ENCODE measurements at places on chromosomes 3 and 15.

- DNase-seq = no peak
Measured at GRCh38 chr3:41874022-41874421, 87.9 kb downstream of the ULK4 start.

- DNase-seq = no peak
Measured at GRCh38 chr3:94317017-94317416, 254.2 kb downstream of the NSUN3 start.

GRCh38 chr3:99865321-99865720 lies 47.7 kb downstream of the CMSS1 start:
- no peak for DNase-seq

DNA sequence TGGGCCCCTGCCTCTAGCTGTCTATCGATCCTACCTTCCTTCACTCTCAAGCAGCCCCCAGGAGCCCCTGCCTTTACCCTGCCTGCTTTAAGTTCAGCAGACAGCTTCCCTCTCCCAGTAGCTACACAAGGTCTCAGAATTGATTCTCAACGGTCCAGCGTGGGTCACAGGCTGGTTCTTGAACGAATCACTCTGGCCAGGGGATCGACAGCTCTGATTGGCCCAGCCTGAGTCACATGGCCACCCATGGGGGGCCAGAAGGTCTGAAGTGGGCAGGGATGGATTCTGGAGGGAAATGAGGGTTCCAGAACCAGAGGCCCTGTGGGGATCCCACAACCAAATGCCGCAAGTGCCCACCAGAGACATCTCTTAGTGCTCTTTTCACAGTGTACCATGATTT lies 23.7 kb upstream of the CCDC174 start:
- no peak for DNase-seq

- DNase-seq = no peak
Measured at GRCh38 chr3:47722859-47723258, 58.8 kb downstream of the SMARCC1 start.

- no peak for DNase-seq
Measured at GRCh38 chr3:196624067-196624790, 15.3 kb upstream of the NRROS start.

DNA sequence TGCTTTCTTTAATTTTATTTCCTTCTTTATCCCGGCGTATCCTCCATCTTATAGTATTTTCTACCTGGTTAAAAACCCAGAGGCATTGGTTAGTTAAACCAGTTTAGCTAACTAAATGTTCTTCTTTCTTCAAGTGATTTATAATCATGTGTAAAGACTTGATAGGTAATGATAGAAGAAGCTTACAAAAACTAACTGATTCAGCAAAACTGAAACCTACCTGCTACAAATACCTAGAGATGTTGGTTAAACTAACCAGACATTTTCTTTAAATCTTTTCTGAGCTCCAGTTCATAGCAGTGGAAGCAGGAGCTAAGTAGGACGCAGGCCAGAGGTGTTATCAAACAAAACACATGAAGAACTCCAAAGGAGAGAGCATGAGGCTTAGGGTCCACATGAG lies 44.8 kb downstream of the LEO1 start:
- DNase-seq = no peak

DNA sequence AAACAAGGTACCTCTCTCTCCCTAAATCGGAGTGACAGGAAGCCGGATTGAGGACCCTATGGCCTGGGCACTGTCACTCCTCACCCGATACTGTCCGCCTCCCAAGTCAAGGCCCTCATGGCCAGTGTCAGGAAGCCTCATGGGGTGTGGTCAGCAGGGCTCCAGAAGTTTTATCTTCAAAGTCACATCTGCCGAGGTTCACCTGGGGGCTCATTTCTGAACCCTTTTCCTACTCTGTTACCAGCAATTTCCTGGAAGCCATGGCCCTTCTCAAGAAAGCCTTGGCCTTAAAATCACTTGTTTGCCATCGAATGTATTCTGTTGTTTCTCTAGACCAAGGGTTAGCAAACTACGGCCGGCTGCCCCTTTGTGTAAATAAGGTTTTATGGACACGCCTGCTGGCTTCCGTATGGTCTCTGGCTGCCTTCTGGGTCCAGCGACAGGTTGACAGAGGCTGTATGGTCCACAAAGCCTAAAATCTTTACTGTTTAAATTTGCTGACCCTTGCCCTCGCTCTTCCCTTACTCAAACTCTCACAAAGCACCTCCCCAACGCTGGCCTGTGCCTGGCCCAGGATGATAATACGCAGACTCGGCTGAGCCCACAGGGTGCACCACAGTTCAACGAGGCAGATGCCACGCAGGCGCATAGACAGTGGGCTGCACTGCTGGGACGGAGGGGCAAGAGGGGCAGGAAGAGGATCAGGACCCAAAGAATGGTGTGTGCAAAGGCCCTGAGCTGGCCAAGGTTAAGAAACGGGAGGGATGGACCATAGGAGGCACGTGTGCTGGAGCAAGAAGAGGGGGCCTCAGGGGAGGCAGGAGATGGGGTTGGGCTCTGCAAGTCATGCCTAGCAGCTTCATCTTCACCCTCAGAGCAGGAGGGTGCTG lies 24.7 kb upstream of the DUSP7 start:
- DNase-seq = no peak

GRCh38 chr15:35279811-35280210 lies 194.7 kb upstream of the NANOGP8 start:
- no peak for DNase-seq

GRCh38 chr3:147518465-147518864 lies 109.3 kb downstream of the ZIC1 start:
- DNase-seq = no peak

DNA sequence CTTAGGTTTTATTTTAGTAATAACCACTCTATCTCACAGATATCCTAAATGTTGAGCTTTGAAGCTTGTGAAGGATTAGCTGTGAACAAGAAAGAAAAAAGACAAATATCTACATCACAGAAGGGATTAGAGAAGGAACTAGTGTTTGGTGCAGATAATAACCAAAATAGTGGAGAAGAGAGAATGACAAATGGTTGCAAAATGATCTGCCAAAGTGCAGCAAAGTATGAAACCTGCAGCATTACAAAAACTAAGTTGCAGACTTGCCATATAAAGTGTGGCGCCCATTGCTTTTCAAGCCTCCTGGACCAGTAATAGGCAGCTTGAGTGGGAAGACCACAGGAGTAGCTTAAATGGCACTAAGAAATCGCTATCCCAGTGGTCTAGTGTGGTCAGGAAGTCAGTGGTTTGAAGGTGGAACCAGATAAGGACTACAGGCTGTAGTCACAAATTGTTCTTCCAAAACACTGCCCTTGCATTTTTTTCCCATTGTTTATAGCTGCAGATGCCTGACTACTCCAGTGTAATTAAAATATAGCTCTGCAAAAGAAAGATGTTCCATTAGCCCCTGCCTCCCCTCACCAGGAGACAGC lies 20.7 kb downstream of the TPM1 start:
- DNase-seq = no peak

- DNase-seq = no peak
Measured at GRCh38 chr3:182981038-182981380, 671 bp upstream of the DCUN1D1 start.

DNA sequence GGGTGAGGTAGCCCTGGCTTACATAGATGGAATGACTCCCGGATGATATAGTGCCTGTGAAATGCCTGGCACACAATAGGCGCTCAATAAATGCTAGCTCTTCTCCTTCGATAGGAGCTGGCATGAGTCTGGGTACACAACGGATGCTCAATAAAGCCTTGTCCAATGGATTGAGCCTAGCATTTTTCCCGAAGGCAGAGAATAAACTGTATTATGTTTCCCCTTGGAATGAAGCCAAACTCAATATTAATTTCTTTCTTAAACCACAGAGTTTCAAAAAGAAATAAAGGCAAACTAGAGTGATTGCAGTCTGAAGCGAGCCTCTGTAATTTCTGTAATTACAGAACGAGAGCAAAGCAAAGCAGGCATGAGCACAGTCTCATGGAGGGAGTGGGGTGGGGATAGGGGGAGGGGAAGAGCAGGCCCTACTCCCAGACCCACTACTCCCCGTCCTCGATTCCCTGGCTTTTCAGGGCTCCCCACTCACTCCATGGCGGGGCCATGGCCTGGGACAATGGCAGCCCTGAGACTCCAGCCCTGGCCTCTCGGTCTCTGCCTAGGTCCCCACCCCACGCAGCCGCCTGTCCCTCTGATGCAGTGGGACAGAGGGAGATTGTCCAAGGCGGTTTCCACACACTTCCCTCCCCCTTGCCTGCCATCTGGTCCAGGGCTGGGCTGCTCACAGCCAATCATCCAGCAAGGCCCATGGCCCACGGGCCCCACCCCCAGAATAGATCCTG lies 18.0 kb downstream of the SLC6A1 start:
- no peak for DNase-seq

GRCh38 chr3:39413691-39414420 lies 7.3 kb downstream of the RPSA start:
- DNase-seq = no peak

- DNase-seq = no peak
Measured at GRCh38 chr3:18090377-18090776, 334.8 kb downstream of the SATB1 start.

GRCh38 chr3:25856902-25857518 lies 67.1 kb downstream of the OXSM start:
- DNase-seq = no peak

DNA sequence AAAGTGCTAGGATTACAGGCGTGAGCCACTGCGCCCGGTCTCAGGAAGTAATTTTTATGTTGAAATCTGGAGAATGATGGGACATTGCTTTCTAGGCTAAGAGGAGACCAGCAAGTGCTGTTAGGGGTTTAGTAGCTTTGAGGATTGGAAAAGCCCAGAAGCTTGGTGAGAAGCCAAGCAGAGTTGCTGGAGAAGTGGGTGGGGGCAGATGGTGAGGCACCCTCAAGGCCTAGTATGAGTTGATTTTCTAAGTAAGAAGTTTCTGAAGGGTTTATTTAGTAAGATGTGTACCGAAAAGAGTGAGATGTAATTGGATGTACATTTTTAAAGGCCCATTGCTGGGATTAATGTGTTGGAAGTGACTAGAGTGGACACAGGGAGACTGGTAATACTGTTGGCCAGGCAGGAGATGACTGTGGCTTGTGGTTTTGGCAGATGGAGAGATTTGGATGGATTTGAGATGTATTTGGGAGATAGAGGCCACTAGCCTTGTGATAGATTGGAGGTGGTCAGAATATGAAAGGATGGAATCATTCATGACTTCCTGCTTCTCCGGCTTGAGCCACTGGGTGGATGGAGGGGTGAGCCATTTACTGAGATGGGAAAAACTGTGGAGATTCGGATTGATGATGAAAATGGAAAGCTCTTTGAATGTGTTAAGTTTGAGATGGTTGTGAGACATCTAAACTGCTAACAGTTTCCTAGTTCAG lies 2.3 kb downstream of the LRRC28 start:
- no peak for DNase-seq

DNA sequence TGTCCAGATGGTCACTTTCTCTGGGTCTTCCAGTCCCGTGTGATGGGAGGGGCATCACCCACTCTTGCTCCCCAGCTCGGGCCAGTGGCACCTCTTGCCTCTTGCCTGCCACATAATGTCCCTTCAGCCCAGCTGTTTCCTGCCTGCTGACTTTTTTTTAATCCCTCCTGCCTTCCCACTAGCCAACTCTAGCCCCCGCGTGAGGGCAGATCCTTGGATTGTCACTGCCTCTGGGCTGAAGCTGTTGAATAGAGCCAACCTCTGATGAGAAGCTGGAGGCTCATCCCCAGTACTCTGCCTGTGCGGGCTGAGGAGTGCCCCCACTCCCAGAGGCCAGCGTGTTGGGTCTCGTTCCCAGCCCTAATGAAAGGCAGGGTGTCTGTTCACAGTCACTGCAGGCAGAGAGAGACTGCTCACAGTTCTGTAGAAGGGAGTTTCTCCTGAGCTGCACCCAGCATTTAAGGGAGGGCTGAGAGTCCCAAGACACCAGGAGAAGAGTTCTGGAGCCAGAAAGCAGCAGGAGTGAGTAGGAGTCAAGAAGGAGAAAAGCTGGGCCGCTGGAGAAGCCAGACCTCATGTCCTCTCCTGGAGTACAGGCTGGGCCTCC lies 30.1 kb upstream of the TIMP4 start:
- no peak for DNase-seq

DNA sequence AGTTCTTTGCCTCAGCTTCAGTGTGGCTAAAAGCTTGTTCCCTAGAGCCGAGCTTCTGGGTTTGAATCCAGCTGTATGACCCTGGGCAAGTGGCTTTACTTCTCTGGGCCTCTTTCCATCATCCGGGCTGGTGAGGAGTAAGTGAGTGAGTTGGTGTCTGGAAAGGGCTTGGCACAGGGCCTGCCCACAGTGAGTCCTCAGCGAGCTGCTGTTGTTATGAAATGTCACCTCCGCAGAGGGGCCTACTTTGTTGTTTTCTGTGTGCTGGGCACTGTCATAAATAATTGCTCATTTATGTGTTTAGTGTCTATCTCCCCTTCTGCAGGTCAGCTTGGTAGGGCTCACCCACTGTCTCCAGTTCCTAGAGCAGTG lies 31.7 kb downstream of the SLC6A6 start:
- no peak for DNase-seq

- DNase-seq = no peak
Measured at GRCh38 chr3:15645740-15646501, 44.4 kb downstream of the BTD start.

GRCh38 chr3:195260280-195260905 lies 10.6 kb downstream of the XXYLT1 start:
- DNase-seq = no peak

GRCh38 chr3:159418571-159419526 lies 569.8 kb upstream of the IL12A start:
- DNase-seq = no peak

GRCh38 chr3:58899953-58900298 lies 149.9 kb downstream of the CFAP20DC start:
- no peak for DNase-seq

- no peak for DNase-seq
Measured at GRCh38 chr15:42577514-42578031, 2.2 kb downstream of the STARD9 start.

- DNase-seq = no peak
Measured at GRCh38 chr3:112778353-112778948, 68.2 kb downstream of the CD200R1L start.

- DNase-seq = no peak
Measured at GRCh38 chr3:71505767-71506350, 77.7 kb downstream of the FOXP1 start.

DNA sequence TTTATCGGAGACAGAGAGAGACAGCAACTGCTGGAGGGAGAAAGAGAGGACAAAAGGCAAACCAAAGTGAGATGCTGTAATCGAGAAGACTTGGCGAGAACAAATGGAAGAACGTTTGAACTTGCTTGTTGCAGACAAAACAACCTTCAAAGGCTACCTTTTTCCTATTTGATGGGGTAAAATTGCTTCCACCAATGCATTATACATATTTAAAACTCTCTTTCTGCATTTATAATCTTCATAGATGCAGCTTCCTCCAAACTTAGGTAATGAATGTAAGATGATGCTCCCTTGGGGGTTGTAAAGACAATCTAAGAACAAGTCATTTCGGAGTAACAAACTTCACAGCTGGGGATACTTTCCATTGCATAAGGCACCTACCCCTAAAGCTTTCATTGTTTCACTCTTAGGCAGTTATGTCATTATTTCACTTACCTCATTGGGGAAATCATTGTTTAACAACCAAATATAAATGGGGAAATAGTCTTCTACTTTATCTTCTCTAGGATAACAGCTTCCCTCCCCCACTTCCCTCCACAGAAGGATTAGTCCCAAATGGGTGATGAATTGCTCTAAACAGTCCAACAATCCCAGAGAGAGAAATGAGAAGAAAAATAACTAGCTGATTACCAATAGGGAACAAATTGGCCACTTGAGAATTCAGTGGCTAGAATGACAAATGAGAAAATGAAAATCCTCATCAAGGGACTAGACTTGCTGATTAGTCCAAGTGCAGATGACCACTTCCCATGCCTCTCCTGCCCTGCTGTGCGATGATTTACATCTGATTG lies 269.8 kb upstream of the ADAMTS9 start:
- no peak for DNase-seq

Data from NCI-H2081 treated with DMSO at 0.1 percent for 48 hours (cell line).